Heart left ventricle (tissue), 16 donors: ENCODE measurements at places on chromosomes 11 and 22. TPM values are rescaled to one million over a fixed set of nuclear protein-coding genes. Genes with fewer than 3 reads are reported as not detected.

Gene GRM5
- polyA plus RNA-seq = 0.01 TPM

Gene HPX
- 0.33 TPM for polyA plus RNA-seq

Gene RAB38
- not detected for polyA plus RNA-seq

Gene HBE1
- polyA plus RNA-seq = not detected

Gene YPEL4
- polyA plus RNA-seq = 0.28 TPM

Gene PTGDR2
- 0.76 TPM for polyA plus RNA-seq

Gene NFRKB
- polyA plus RNA-seq = 5.0 TPM

Gene OR56B1
- polyA plus RNA-seq = not detected

Gene LRP4
- 16.3 TPM for polyA plus RNA-seq

Gene GLYAT
- polyA plus RNA-seq = 0.15 TPM

Gene MMP27
- polyA plus RNA-seq = not detected

Gene FAM111A
- polyA plus RNA-seq = 3.3 TPM

Gene TENM4
- 0.08 TPM for polyA plus RNA-seq

Gene MMP11
- polyA plus RNA-seq = 10.5 TPM

Gene OTUB1
- polyA plus RNA-seq = 46.7 TPM

Gene PDE2A
- polyA plus RNA-seq = 24.1 TPM
